ENCODE measurements at places on chromosomes 2 and 18. TPM values are rescaled to one million over a fixed set of nuclear protein-coding genes. Genes with fewer than 3 reads are reported as not detected.

SPHKAP gene
- not detected for total RNA-seq

ACTG2 gene
- total RNA-seq, result not detected

DNA sequence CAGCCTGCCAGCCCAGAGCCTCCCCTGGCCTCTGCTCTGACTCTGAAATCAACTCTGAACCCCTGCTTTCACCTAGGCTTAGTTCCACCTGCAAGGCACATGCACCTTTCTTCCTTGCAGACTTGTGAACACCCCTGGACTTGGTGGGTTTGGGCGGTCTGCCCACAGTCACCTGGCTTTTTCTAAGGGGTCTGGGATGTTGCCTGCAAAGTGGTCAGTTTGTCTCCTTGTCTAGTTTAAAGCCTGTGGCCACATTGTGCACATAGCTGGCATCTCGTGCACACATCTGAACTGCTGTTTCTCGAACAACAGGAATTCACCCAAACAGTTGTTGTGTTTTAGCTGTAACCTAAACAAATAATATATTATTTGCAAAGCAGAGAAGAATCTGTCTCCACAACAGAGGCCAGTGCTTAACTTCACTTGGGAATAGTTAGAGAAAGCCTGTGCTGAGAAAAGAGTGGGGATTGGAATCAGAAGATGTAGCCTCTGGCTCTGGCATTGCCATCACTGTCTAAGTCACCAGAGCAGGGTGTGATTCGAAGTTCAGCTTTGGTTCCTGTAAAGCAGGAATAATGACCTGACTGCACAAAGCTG lies 108.5 kb downstream of the TMEM18 start:
- H3K4me3 ChIP-seq, result no peak overlapping the region
- H3K27me3 ChIP-seq, result peaks cover 42% of the 10 kb centered on the region
- H3K27ac ChIP-seq, result no peak overlapping the region

GRCh38 chr18:68418881-68419280 lies 296.0 kb downstream of the TMX3 start:
- H3K36me3 ChIP-seq, result no peaks in the 10 kb centered on the region
- H3K4me3 ChIP-seq, result no peak overlapping the region
- no peak overlapping the region for H3K27ac ChIP-seq
- no peak for DNase-seq
- no peaks in the 10 kb centered on the region for H3K4me1 ChIP-seq

DNA sequence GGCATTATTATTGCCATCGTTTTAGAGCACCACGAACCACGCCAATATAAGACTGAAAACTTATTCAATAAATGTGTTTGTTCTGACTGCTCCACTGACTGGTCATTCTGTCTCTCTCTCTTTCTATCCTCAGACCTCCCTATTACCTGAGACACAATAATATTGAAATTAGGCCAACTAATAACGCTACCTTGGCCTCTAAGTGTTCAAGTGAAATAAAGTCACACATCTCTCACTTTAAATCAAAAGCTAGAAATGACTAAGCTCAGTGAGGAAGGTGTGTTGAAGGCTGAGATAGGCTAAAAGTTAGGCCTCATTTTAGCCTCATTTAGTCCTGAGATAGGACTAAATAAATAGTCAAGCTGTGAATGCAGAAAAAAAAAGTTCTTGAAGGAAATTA lies 38.8 kb downstream of the G6PC2 start:
- H3K27me3 ChIP-seq, result no peaks in the 10 kb centered on the region
- H3K4me3 ChIP-seq, result no peak overlapping the region
- no peak overlapping the region for H3K27ac ChIP-seq
- DNase-seq, result no peak
- H3K4me1 ChIP-seq, result no peaks in the 10 kb centered on the region
